Inflammatory macrophage treated with lipopolysaccharide for 4 hours (primary cell): ENCODE measurements at places on chromosomes 7 and 10.

GRCh38 chr10:132136097-132136521 lies 50.6 kb upstream of the DPYSL4 start:
- no peak for DNase-seq

GRCh38 chr10:130933008-130933390 lies 378.5 kb downstream of the TCERG1L start:
- DNase-seq = no peak

DNA sequence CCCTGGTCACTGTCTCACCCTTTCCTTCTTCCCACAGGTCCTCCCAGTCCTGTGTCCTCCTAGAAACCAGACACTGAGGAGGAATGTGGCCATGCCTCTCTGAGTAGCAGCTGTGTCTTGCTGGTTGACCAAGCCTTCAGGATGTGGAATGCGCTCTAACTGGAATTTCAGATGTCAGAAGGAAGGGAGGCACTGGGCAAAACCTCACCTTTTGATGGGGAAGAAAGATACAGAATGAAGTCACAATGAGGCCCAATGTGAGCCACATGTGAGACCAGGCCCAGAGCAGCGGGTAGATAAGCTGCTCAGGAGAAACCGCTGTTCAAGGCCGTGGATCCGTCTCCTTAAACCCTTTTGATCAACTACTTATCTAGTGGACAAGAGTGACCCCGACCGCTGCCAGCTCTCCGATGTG lies 54.8 kb upstream of the ECHDC3 start:
- no peak for DNase-seq

GRCh38 chr7:33221390-33221789 lies 92.0 kb downstream of the BBS9 start:
- DNase-seq = no peak

DNA sequence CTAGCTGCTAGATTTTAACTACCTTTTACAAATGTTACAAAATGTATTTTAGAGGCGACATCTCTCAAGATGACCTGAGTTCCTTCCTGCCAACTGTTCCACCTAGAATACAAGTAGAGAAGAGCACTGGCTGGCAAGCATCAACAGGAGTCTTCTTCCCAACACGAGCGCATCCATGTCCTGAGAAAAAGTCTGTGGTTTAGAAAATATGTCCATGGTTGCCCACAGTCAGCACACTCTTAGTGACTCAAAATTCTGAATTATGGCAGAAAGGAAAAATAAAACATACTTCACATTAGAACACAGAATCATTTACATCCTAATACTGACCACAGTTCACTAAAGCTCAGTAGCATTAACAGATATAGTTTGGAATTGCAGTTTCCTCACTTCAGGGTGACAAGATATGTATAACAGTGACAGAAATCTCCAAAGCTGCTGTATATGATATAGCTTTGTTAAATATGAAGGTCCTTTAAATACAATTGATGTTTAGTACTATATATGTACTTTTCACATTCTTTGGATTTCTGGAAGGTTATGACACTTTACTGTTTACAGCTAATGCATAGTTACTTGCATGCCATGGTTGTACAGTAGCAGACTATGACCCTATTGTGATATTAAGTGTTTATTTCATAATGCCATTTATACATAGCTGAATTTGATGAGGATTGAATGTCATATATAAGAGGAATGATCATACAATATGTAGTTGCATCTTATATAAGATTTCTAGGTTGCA lies 327.1 kb downstream of the GFRA1 start:
- no peak for DNase-seq

DNA sequence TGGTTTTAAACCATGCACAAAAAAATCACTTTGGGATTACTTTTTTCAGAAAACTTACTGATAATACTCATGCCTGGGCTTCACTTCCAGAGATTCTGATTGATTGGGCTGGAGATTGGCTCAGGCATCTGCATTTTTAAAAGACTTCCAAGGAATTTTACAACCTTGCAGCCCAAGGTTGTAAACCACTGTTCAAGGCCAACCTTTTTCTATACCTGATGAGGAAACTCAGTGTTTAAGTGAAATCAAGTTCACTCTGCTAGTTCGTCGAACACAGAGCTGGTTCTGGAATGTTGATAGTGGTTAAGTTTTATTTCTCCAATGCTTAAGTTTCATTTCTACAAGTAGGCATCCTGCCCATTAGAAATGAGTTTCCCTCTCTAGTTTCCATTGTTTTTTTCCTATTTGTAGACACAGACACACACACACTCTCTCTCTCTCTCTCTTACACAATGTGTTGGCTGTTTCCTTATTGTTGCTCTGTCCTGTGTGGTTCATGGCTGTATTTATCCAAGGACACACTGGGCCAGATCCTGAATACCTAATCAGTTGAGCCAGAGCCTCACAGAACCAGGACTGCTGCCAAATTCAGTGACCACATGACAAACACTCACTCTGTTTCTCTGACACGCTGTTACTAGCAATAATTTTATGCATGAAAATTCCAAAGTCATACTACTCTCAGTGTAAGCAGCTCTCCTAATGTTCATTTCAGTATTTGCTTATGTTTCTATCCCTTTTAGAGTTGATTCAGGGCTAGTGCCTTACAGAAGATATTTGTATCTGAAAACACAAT lies 3.7 kb upstream of the IFIT1B start:
- peak; percentile 74 for DNase-seq

GRCh38 chr10:48649349-48649944 lies 35.2 kb upstream of the WDFY4 start:
- DNase-seq = peak; percentile 20

- DNase-seq = no peak
These were observed 13.2 kb downstream of the ALKBH4 start for GRCh38 chr7:102451371-102452054.

DNA sequence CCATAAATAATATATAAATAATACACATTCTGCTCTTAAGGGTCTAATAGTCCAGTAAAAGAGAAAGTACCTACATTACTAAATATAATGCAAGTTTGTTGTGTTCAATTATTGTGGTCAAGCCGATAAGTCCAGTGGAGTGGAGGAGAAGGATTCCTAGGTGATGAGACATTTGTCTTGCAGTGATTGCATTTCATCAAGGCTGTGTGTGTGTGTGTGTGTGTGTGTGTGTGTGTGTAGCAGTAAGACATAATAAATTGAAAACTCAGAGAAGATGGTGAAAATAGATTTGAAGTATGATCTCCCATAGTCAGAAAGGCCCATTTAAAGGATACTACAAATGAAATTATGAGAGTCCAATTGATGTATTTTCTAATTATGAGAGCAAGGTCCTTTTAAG lies 192.5 kb upstream of the SEMA3C start:
- DNase-seq = no peak

DNA sequence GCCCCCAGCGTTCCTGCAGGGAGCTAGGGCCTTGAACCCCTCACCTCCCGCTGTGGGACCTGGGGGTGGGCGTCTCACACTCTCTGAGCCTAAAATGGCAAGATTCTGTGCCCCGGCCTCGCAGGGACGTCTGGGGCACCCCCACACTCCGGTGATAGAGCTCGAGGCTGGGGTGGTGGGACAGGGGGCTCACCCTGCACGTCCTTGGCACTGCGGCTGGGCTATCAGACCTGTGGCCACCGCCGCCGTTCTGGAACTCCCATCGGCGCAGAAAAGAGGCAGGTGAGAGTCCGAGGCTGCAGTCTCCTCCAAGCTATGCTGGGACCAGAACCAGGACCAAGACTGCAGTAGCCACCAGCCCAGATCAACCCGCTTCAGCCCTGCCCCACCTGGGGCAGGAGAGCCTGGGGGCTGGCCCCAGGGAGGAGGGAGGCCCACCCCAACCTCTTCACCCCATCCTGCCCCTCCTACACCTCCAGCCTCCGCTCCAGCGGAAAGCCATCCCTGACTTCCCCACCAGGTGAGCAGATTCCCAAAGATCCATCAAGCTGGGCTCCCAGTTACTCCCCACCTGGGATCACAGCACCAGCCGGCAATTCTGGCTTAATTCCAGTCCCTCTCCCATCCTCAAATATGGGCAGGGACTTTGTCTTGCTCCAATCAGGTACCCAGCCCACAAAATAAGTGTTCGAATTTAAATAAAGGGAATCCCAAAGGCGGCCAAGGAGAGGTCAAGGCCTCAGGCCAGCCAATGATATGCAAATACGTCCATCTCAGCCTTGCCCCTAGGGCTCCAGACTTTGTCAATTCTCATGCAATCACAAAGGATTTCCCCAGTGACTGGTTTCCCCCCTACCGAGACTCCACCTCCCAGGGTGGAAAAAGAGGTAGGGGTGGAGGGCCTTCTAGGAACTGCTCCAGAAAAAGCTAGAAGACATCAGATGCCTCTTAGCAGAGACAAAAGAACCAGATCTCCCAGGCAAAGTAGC lies 16.4 kb downstream of the TNRC18 start:
- DNase-seq = peak; percentile 71
